ENCODE measurements at places on chromosomes 16 and 17.

- DNase-seq, result no peak
Measured at GRCh38 chr17:28937044-28937729, 14.1 kb downstream of the PHF12 start.

- DNase-seq, result no peak
Measured at GRCh38 chr16:53558710-53559109, 55.7 kb upstream of the AKTIP start.

DNA sequence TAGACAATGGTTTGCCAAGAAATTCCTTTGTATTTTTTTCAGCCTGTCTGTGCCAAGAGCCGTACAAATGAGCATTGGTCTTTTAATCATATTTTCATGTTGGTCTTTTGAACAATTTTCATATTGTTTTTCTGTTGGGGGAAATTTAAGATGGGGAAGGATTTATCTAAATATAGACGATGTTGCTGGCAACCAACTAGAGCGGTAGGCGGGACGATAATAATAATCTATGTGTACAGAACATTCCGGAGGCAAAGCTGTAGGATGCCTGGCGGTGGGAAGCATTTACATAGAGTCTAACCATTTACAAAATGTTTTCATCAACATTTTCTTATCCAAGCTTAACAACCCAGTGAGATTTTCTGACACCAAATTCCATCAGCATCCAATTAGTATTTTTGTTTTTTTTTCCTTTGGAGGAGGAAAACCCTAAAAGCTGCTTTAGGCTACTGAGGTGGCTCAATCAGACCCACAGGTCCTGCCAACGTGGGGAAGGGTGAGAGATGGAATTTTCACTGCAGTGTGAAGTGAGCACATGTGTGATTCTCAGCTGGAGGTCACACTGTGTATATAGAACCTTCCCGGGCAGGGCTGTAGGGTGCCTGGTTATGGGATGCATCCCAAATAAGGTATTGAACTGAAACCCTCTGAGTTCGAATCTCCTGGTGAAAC lies 11.7 kb upstream of the SEC14L1 start:
- no peak for DNase-seq

DNA sequence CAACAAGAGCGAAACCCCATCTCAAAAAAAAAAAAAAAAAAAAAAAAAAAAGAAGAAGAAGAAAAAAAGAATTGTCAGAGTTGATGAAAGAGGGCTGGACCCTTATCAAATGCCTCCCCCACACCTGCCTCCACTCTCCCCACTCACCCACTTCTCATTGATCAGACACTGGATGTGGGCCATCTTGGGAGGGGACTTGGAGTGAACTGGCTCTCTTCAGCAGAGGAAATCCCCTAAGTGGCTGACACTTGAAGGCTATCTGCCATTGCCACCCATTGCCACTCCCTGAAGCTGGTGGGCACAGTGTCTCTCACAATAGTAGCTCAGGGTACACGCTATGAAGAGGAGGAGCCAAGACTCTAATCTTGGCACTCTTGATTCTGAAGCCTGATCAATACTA lies 1.6 kb downstream of the ITGA2B start:
- no peak for DNase-seq

DNA sequence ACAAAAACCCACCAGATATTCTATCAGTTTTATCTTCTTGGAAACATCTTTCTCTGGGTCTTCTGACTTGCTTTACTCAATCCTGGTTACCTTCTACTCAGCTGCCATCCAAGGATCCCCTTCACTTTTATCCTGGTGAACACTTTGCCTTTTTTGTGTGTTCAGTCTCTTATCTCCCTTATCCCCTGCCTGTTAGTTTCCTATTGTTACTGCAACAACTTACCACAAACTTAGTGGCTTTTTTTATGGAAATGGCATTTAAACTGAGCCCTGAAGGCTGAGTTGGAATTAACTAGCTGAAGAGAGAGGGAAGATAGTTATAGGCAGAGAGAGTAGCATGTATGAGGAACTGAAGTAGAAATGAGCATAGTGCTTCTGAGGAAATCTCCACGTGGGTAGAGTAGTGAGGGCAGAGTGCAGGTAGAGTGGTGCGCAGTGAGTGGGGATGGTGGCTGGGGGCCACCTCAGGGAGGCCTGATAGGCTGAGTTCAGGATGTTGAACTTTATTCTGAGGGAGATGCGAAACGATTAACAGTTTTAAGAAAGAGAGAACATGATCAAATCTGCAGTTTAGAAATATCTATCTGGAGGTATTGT lies 26.3 kb downstream of the TANGO6 start:
- DNase-seq, result no peak

DNA sequence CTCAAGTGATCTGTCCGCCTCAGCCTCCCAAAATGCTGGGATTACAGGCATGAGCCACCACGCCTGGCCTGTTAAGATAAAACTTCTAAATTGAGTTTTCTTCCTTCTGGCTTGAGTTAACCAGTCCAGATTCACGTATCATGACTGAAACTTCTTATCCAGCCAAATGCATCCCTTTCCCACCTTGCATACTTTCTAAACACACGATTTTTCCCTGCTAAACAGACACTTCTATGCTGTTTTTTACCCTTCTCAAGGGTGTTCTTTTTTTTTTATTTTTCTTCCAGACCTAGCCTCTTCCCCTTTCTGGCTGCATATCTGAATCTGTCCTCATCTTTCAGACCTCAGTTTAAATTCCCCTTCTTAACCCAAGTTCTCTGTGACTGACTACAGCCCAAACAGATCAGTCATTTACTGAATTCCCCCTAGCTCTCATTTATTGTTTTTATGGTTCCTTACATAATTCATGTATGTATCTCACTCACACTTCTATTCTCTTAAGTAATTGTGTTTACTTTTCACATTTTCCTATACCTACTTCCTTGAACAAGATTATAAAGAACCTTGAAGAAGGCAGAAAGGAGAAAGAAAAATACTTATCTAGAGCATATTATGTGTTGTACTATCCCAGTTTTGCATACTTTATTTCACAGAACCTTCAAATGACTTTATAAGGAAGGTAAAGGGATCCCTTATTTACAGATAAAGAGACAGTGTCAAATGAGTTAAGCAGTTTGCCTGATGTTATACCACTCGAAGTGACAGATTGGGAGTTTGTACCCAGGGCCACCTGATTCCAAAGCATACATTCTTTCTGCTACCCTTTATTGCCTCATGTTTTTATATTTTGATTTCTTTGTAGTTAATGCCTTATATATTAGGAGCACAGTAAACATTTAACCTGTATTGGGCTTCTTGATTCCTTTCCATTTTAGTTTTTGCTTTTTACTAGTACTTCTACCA lies 5.2 kb downstream of the EVI2B start:
- DNase-seq, result peak; percentile 68

DNA sequence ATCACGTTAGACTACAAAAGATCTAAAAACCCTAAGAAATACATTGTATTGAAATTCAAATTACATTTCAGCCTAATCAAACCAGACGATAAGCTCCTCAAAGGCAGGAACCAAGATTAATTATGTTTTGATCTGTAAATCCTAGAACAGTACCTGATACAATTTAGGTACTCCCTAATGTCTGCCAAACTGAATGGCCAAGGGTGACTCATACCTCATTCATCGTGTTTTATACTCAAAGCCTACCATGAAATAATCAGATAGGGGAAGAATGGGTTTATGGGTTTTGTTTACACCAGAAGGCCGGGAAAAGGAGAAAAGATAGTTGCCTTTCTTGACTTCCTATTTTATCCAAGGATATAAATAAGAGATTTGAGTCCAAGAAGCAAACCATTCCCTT lies 19.3 kb downstream of the MMD start:
- no peak for DNase-seq

DNA sequence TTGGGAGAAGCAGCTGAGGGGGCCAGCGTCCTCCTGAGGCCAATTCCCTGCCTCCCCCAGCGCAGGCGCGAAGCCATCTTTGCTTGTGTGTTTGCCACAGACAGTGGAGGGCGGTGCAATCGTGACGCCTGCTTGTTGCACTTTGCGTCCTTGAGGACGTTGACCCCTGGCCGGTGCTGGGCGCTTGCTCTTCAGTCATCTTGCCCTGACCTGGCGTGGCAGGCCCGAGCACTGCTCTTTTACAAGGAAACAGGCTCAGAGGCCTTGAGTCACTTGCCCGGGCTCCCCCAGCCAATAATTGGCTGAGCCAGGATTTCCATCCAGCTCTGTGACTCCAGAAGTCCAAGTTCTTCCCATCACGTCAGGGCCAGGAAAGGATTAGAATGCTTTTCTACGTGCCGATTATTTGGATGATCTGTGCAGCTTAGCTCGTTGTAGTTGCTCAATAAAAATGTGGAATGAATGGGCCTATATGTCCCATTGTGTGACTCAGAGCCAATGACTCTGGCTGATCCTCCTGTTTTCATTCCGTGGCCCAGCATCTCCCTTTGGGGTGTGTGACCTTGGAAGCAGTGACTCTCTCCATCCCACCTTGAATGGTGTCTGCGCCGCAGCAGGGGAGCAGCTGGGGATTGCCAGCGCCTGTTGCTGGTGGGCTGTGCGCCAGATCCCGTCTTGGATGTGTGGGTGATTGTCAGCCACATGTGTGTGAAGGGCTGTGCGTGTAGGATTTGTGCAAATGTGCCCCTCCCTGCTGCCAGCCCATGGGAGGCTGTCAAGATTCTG lies 214.1 kb downstream of the SEC14L1 start:
- DNase-seq, result no peak

DNA sequence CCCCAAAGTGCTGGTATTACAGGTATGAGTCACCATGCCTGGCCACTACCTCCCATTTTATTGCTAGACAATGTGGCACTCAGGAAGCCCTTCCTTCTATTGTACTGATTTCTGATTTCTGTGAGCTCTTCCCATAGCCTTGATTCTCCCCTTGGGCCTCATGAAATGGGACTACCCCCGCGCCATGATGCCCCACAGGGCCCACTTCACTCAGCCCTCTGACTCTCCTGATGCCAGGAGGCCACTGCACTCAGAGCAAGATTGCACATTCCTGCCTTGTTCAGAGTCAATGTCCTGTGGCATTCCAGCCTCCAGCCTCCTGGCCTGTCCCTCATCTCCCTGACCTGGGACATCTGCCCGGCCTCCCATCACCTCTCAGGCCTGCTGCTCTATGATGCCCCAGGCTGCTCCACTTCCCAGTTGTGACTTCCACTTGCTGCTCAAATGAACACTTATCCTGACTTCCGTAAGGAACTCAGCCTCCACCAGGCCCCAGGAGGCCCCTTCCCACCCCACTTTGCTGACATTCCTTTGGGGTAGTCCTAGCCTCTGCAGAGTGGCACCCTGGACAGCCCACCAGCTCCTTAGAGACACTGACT lies 66.6 kb upstream of the KSR1 start:
- no peak for DNase-seq

- no peak for DNase-seq
Measured at GRCh38 chr17:10666906-10667305, 9.8 kb upstream of the MYH3 start.

DNA sequence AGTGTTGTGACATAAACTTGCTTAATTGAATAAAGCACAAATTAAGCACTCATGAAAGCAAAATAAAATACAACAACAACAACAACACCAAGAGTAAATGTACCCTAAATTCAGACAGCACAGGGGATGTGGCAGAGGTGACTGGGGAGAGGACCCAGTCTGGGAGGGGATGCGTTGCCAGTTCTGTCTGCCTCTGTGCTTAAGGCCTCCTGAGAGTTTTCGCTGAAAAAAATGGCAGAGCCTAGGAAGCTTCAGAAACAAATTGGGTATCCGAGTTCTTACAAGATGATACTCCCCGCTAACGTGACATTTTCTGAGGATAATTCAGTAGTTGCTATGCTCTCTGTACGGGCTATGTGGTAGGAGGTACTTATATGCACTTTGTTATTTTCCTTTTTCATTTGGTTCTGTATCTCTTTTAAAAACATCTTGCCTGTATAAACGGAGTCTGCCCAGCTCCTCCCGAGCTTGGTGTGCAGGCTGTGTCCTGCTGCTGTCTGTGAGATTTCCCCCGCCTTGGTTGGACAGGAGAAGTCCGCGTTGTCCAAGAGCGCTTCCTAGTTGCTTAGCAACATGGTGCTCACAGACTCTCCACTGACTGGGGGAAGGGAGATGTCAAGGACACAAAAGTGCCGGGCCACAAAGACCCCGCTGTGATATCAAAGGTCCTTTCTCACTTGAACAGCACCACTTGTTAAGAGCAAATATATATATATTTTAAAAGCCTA lies 134.2 kb upstream of the CPHXL start:
- no peak for DNase-seq

DNA sequence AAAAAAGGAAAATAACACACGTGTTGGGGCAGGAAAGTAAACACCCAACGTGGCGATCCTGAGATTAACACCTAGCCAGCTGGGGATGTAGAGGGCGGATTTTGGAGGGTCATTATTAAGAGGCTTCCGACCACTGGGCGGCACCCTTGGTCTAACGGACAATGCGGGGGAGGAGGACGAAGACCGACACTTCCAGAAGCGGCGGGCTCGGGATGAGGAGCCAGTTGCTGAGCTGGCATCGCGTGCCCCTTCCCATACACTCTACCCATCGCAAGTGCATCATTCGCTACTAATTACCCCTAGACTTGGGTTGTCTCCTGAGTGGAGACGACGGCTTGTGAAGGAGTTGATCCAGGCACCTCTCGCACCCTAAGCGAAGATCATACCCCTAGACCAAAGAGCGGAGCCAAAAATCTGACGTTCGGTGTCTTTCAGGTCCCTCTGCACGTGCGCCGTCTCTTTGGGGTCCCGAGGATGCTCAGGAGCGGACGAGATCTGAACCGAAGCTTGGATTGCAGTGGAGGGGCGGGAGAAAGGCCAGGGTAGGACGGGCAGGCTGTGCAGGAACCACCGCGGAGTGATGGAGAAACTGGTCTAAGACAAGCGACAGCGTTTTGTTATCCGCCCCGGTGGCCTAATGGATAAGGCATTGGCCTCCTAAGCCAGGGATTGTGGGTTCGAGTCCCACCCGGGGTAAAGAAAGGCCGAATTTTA lies 17.6 kb downstream of the ZNF213 start:
- DNase-seq, result peak; percentile 64

- DNase-seq, result no peak
Measured at GRCh38 chr16:146646-147045, 5.8 kb upstream of the HBZ start.

GRCh38 chr16:20409398-20410120 lies at the start of gene ACSM5:
TSS of gene ACSM5 (plus strand) at chr16:20409534. CDS start at chr16:20411485, 1,951 bp downstream.
- no peak for DNase-seq

Data from CD4-positive, alpha-beta T cell (primary cell).